ENCODE measurements at places on chromosomes 4 and X. TPM values are rescaled to one million over a fixed set of nuclear protein-coding genes. Genes with fewer than 3 reads are reported as not detected.
A peak's percentile ranks its signal among the peaks of the same experiment; 100 is the strongest.

FRMPD4 gene
- not detected for total RNA-seq

SFRP2 gene
- total RNA-seq, result not detected

GRCh38 chr4:102598086-102598761, 97.1 kb downstream of the NFKB1 start:
- H3K27me3 ChIP-seq, result no peaks in the 10 kb centered on the region
- no peak for DNase-seq
- no peak overlapping the region for H3K4me3 ChIP-seq
- H3K36me3 ChIP-seq, result peaks cover 86% of the 10 kb centered on the region

DNA sequence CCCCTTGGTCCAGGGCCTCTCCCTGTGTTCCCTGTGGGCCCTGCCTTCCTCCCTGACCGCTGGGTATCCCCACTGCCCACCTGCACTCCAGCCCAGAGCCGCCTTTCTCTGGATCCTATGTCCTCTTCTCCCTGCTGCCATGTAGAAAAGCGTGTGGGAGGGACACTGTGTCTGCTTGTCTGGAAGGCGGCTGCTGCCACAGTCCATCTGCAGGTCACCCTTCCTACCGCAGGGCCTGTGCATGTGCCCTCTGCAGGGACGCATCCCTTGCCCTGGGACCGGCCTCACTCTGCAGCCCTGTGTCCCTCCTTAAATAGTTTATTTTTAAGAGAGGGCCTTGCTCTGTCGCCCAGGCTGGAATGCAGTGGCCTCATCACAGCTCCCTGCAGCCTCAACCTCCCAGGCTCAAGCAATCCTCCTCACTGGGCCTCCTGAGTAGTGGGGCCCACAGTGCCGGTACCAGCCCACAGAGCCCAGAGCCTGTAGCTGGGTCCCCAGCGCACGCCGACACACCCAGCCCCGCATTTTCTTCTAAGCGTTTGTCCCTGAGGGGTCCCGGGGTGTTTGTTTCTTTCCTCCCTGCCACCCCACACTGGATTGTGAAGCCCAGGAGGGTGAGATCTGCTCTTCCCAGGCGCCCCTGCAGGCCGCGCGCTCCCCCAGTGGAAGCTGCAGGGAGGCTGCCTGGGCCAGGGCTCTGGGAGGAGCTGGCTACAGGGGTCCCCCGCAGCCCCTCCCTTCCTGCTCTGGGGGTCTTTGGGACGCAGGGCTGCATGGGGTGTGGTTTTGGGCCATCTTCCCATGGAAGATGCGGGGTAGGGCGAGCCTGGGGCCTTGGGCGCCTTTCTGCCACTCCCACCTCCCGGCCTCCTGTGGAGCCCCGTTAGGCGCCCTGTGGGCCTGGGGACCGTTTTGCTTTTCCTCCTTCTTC, 12.8 kb upstream of the NAT8L start:
- no peak for DNase-seq
- no peak overlapping the region for H3K4me3 ChIP-seq
- no peaks in the 10 kb centered on the region for H3K36me3 ChIP-seq
- H3K4me1 ChIP-seq, result peaks cover 11% of the 10 kb centered on the region

NSG1 gene
- 1.2 TPM for total RNA-seq

GRCh38 chr4:56468097-56468422, 643 bp downstream of the SRP72 start:
- H3K36me3 ChIP-seq, result peaks cover 28% of the 10 kb centered on the region
- DNase-seq, result peak; percentile 54
- peaks cover 16% of the 10 kb centered on the region for H3K4me1 ChIP-seq
- no peaks in the 10 kb centered on the region for H3K27me3 ChIP-seq
- H3K27ac ChIP-seq, result peak overlapping the region; percentile 85
- peak overlapping the region; percentile 81 for H3K4me3 ChIP-seq

RNF150 gene
- not detected for total RNA-seq

GRCh38 chr4:139606579-139607501, 50.8 kb upstream of the SETD7 start:
- peak; percentile 22 for DNase-seq
- H3K36me3 ChIP-seq, result no peaks in the 10 kb centered on the region
- peaks cover 9% of the 10 kb centered on the region for H3K4me1 ChIP-seq
- peak overlapping the region; percentile 2 for H3K4me3 ChIP-seq
- H3K27me3 ChIP-seq, result no peaks in the 10 kb centered on the region

NAA15 gene
- total RNA-seq, result 66.3 TPM
